ENCODE measurements at places on chromosomes 6 and 20.

DNA sequence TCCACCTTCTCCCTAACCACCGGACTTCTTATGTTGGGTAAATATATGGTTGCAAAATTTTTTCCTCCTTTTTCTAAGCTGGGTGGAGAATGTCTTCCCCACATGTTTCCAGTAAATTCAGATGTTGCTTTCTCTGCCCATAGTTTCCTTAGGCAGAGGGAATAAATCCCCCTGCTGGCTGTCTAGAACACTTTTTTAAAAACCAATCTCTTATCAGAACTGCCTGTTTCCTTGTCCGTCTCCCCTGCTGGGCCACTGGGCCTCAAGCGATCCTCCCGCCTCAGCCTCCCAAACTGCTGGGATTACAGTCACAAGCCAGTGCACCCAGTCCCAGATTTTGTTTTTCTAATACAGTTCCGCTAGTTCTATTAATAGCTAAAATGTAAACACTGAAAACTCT is 9.9 kb upstream of the WFDC2 start:
- DNase-seq: no peak

GRCh38 chr6:112150363-112150762 is 63.0 kb downstream of the FAM229B start:
- DNase-seq: no peak

DNA sequence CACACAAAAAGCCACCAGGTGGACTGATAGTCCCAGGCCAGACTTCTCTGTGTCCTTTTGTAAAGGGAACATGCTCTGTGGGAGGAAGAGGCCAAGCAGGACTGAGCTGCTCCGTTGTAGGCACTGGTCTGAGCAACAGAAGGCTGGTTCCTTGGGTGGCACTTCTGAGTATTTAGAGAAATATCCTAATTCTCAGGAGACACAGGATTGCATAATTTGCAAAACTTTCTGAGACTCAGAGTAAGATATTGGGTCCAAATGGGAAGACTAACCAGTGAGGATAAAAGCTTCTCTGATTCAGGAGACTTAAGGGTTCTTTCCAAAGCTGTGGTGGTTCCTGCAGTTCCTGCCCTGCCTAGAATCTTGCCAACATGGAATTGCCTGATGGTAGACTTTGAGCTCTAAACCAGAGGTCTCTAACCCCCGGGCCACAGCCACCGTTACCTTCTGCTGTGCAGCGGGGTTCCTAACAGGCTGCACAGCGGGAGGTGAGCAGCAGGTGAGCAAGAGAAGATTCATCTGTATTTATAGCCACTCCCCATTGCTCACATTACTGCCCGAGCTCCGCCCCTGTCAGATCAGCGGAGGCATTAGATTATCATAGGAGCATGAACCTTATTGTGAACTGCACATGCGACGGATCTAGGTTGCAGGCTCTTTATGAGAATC is 107.0 kb downstream of the OLIG3 start:
- DNase-seq: no peak

DNA sequence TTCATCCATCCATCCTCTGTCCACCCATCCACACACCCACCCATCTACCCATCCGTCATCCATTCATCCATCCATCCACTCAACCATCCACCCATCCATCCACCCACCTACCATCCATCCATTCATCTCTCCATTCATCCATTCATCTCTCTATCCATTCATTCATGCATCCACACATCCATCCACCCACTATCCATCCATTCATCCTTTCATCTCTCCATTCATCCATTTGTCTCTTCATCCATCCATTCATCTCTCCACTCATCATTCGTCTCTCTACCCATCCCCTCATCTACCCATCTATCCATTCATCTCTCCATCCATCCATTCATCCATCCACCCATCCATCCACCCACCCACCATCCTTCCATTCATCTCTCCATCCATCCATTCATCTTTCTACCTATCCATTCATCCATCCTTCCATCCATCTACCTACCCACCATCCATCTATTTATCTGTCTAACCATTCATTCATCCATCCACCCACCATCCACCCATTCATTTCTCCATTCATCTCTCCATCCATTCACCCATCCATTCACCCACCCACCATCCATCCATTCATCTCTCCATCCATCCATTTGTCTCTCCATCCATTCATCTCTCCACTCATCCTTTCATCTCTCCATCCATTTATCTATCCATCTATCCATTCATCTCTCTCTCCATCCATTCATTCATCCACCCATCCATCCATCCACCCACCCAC is 275.4 kb downstream of the TAF4 start:
- DNase-seq: no peak

GRCh38 chr20:57439432-57439831 is 48.2 kb downstream of the RBM38 start:
- DNase-seq: no peak

DNA sequence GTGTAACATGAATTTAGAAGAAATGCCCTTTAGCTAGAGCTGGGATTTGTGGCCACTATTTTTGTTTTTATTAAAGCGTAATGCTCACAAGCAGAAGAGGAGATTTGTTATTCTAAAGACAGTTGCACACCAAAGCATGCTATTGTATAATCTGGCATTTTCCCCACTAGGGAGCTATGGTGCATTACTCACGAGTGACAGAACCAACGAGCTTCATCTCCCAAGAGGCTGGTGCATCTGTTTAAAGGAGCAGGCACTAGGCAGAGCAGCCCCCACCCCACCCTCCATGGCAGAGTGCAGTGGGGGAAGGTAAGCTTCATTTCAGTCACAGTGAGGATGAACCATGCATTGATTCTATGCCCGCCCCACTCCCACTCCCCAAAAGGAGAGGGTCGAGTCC is 287.3 kb upstream of the TSHZ2 start:
- DNase-seq: no peak

DNA sequence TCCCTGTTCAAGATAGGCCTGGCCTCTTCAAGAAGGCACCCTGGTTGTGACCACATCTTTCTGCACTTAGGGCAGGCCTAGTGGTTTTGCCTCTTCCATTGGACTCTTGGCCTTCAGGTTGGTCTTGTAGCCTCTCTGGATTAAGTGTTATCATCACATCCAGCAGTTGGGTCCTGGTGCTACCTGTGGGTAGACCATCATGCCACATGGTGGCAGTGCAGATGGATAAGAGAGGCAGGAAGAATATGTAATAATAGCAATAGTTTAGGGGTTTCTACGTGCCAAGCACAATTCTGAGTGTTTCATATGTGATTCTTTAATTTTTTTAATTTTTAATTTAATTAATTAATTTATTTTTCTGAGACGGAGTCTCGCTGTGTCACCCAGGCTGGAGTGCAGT is 28.5 kb upstream of the SNRPB2 start:
- DNase-seq: no peak

GRCh38 chr20:58086763-58087561 is 141.5 kb downstream of the ANKRD60 start:
- peak; percentile 71 for DNase-seq

- no peak for DNase-seq
Observed at GRCh38 chr6:40877362-40877761, 161.7 kb downstream of the UNC5CL start.

DNA sequence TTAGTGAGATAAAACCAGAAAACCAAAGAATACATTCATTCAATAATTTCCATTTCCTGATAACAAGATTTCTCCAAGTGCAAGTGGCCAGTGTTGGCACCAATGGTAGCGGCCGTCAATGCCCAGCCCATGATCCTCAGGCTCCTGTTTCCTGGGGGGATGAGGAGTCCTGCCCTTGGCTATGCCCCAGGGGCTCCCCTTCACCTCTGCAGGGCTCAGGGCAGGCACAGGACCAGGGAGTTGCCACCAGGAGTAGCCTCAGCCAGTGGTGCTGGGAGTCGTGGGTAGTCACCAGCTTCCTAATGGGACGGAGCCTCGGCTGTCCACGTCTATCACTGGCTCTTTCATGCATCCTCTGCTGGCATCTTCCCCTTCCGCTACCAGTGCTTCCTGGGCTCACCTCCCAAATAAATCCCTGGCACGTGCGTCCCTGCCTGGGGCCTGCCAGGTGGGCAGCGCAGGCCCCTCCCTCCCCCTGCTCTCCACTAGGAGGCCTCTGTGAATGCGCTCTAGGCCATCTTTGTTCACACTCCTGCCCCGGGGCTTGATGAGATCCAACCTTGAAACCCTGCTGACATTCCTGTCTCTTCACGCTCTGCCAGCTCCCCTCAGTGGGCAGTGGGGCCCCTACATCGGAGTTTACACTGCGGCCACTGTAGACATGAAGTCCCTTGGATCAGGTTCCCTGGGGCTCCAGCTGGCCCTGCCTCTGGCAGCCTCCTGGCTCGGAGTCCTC is 215.7 kb downstream of the SYNDIG1 start:
- DNase-seq: peak; percentile 45

GRCh38 chr6:135147637-135148592 is 33.2 kb upstream of the MYB start:
- no peak for DNase-seq

DNA sequence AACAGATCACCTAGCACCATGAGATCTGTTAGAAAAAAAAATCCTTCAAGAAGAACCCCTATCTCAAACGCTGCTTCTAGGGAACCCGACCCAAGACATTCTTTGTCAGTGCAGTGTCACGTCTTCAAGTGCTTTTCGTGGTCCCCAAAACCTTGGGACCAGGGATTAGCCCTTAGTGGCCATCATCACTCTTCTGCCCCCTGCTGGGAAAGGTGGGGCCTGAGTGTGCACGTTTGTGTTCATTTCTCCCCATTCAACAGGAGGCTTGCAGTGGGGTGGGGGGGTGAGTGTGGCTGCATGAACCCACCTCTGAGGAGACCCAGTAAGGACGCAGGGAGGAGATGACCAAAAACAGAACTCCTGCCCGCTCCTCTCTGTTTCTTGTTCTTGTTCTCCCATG is 218.2 kb upstream of the RNF24 start:
- no peak for DNase-seq

- no peak for DNase-seq
Observed at GRCh38 chr6:33578588-33579011, 1.5 kb downstream of the BAK1 start.

DNA sequence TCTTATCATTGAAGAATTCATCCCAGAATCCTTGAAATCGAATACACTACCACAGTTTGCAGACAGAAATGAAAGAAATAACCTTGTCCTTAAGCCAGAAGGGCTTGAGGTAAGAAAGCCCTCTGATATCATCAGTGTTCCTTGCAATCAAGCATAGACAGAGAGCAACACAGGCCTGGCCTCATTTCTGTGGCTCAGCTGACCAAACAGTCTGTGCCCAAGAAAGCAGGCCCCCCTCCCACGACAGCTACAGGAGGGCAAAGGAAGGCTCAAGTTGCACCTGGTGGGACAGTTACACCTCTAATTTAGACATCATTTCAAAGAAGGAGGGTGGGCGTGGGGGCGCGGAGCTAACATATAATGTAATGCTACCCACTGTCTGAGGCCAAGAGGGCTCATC is 21.6 kb downstream of the KIF16B start:
- no peak for DNase-seq

GRCh38 chr6:118984342-118984741 is 49.4 kb upstream of the MCM9 start:
- no peak for DNase-seq

- DNase-seq: no peak
Observed at GRCh38 chr6:48032151-48032550, 78.8 kb downstream of the PTCHD4 start.

DNA sequence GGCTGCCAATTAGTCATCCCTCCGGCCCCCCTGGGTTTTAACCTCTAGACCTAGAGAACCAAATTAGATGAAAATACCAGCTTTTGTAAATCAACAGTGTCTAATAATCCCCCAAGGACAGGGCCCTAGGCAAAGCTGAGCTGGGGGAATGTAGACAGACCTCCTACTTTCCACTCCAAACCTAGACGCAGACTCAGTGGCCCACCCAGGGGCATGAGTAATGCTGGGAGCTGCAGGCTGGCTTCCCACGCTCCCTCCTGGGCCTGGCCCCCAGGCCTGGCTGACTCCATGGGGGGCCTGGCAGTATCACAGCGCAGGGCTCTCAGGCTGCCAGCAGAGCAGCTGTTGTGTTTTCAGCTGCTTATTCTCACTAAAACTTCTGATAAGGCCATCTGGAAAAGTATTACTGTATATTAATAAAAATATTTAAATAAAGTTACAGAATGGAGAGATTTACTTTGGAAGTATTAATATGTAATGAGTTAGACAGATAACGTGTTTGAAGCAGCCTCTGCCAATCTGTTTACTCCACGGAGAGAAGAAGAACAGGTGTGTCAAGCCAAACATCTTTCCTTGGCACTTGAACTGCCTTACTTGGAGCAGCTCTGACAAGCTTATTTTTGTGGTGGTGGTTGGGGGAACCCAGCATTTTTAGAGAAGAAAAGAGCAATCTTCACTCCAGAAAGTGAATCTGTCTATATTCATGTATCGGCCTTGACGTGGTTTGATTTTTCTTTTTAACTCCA is 144.0 kb upstream of the AGPAT4 start:
- DNase-seq: peak; percentile 94

- no peak for DNase-seq
Observed at GRCh38 chr20:23877524-23877923, 2.0 kb downstream of the CST5 start.

GRCh38 chr6:64516393-64516792 is 880.8 kb downstream of the PHF3 start:
- DNase-seq: no peak

- DNase-seq: no peak
Observed at GRCh38 chr6:137089305-137089704, 44.5 kb upstream of the IL20RA start.

DNA sequence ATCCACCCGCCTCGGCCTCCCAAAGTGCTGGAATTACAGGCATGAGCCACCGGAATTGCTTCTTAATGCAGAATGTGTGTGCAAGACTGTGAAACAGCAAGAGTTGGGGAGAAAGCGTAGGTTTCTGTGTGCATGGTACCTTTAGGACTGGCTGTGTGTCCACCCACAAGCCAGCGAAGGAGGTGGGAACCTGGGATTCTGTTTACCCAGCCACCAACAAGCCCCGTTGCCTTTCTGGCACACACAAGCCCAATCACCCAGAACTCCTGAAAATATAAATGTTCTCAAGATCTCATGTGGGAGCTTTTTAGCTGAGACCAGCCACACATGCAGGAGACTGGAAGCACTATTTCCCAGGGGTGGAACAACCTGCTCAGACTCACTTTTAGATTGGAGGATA is 4.9 kb upstream of the RNF24 start:
- DNase-seq: no peak
